Neural crest cell (in vitro differentiated cells): ENCODE measurements at places on chromosomes 16 and 17.

GRCh38 chr16:4309833-4310266, 6.0 kb upstream of the GLIS2 start:
- DNase-seq: peak; percentile 56

DNA sequence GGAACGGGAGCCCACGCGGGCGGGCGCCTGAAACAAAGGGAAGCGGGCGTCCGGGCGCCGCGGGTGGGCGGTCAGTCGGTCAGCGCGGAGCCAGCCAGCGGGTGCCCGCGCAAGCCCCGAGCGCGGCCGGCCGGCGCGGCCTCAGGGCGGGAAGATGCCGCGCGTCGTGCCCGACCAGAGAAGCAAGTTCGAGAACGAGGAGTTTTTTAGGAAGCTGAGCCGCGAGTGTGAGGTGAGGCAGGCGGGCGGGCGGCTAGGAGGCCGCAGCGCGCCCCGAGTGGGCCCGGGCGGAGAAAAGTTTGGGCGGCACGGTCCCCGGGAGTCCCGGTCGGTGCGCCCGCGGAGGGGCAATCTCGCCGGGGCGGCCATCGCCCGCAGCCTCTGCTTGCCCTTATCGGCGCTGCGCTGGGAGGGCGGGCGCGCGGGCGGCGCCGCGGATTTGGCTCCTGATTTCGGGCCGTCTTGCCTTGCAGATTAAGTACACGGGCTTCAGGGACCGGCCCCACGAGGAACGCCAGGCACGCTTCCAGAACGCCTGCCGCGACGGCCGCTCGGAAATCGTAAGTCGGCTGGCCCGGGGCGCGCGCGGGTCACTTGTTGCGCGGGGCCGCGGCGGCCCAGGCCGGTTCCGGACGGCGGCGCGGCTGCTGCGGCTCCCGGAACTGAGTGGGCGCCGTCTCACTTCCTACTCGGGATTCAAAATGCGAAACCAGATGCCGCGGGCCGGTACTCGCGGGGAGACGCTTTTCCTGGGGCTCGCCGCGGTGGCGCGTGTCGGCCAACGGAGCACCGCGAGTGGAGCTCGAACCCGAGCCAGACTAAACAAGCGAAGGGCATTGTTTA, 526 bp downstream of the CBFB start:
- DNase-seq: peak; percentile 23

DNA sequence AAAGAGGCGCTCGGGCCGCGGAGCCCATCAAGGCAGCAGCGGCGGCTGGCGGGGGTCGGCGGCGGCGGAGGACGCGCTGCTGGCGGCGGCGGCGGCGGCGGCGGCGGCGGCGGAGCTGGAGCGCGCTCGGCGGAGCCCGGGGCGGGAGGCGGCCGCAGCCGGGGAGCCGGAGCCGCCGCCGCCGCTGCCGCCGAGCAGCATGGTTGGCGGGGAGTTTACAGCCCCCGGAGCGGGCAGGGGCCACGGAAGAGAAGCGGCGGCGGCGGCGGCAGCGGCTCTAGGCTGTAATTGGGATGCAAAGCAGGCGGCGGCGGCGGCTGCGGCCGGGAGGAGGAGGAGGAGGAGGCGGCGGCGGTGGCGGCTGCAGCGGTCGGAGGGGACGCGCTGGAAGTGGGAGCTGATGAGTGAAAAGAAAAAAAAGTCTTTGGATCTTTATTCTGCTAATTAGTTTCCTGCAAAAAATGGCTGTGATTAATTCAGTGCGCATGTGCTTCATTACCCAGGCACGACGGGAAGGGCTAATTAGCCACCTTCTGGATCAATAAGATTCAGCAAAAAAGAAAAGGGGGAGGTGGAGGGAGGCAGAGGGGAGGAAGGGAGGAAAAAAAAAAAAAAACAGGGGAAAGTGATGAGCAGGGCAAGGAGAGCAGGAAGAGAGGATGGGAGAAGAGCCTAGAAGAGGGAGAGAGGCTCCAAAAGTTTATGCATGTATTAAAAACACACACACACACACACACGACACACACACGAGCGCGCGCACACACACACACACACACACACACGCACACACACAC, 10.9 kb upstream of the ZFHX3 start:
- peak; percentile 53 for DNase-seq

- DNase-seq: no peak
Measured at GRCh38 chr16:74902161-74902560, 82.8 kb downstream of the WDR59 start.
